ENCODE measurements at places on chromosomes 6 and 20.

DNA sequence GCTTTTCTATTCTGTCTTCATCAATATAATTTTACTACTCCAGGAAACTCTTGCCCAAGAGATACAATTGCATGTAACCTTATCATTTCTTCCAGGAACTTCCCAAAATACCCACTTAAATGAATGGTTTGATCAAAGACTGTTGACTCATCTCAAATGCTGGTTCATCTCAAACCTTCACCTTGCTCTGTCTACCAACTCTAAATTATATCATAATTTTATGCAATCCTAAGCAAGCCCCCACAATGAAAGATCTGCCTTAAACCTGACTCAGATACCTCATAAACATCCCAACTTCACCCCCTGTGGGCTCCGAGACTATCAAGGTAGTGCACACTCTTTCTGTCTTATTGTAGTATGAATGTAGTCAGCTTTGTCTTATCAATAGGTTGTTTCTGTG lies 65.5 kb upstream of the GCM1 start:
- DNase-seq = no peak

GRCh38 chr20:53070706-53071392 lies 98.7 kb downstream of the TSHZ2 start:
- DNase-seq = no peak

DNA sequence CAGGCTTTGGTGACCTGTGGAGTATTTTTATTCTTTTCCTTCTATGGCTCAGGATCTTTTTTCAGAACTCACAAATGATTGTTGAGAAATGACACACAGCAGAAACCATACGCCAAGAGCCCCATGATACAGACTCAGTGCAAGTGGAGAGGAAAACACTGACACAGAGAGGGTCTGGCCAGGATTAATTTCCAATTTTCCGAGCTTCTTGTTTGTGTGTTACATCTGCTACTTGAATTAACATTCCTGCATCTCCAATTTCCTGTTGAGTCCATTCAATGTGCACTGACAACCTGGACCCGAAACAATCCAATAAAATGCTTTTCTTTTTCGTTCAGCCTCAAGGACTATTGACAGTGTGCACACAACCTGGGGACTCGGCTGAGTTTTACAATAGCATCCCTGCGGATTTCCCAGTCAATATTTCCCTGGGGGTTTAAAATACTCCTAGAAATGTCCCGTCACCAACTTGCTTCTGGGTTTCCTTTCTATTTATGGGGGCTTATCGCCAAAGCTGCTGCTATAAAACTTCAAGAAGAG lies 4.9 kb upstream of the MLN start:
- DNase-seq = no peak

- no peak for DNase-seq
Observed at GRCh38 chr6:23655525-23655924, 470.5 kb upstream of the NRSN1 start.

DNA sequence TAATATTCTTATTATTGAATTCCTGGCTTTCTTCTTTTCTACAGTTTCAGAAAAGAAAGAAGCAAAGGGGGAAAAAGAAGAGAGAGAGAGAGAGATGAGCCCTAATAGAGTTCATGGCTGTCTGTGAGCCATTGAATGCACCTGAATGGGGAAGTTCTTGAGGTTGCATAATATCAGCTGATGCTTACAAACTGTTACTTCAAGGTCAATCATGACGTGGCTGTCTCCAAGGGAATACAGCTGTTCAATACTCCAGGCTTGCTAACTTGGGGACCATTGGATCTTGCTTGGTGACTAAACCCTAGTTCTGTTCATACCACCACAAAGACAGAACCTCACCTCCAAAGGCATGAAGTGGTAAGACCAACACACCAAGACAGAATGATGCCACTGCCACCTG lies 180.4 kb downstream of the ADGRG6 start:
- DNase-seq = no peak

DNA sequence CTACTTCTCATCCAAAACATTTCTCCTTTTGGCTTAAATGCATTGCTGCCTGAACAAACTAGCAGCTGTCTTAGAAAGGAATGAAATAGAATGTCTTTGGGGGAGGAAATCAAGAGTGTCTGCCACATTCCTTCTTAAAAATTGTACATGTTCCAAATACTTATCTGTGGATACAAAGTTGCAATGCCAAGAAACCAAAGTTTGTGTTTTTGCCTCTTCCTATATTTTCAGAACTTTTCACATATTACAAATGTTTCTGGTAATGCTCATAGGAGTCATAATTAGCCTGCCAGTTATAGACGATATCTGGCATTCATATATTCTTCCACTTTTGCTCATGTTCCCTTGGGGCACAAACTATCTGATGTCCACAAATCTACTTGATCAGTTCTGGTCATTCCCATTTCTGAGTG lies 165.5 kb upstream of the BMP5 start:
- DNase-seq = no peak

DNA sequence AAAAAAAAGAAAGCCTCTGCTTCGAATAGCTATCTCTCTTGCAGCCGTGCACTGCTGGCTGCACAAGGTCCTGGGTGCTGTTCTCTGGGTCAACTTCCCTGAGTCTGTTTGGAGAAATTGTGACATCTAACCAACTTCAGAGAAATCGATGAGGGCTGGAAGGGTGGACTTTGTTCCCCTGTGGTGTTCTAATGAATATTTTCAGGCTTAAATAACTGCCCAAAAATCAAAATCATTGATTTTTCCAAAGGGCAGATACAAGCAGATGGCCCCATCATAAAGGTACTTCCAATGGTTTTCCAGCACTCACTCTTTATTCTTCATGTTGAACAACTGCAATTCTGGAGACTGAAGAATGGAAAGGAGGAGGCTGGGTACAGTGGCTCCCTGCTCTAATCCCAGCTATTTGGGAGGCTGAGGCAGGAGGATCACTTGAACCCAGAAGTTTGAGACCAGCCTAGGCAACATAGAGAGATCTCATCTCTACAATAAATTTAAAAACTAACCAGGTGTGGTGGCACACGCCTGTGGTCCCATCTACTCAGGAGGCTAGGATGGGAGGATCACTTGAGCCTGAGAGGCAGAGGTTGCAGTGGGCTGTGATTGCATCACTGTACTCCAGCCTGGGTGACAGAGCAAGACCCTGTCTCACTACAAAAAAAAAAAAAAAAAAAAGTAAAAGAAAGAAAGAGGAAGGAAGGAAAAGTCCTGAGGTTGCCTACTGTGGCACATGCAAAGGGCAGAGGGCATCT lies 59.1 kb downstream of the FOXA2 start:
- no peak for DNase-seq

- DNase-seq = no peak
Observed at GRCh38 chr6:168293636-168294530, 25.7 kb downstream of the DACT2 start.

DNA sequence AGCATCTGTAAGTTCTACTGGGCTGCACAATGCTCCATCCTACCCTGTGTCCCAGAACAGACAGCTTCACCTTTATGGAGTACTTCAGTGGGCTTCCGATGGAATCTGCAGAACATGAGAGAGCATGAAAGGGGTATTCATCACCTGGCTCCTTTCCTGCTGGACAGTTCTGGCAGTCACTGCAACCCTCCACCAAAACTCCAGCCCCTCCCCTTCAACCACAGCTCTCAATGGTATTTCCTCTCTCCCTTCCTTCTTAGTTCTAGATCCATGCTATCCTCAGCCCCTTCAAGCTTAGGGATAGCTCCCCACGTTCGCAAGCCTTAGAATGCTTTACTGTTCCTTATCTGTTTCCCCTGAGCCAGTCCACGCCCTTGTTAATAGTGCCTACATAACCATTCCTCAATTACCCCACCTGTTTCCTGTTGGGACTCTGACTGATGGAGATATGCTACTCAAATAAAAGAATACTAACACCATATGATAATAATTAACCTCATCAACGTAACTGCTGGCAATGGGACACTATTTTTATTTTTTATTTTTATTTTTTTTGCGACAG lies 26.8 kb downstream of the TRAM2 start:
- no peak for DNase-seq

- DNase-seq = no peak
Observed at GRCh38 chr6:85537055-85537494, 56.6 kb downstream of the SNX14 start.

DNA sequence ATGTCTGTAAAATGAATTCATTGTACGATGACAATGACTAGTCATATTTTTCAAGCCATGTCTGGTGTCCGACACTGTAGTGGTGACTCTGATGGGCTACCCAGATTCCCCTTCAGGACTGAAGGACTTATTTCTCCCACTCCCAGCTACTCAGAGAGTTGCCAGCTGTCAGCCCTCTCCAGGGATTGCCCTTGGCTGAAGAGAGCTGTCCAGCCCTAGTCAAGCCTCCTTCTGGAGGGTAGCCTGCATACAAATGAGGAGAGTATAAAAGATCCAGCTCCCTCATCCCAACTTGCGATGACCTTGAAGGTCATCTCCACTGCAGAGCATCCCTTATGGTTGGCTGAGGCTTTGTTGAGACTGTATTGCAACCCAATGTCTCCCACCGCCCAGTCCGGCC lies 29.9 kb downstream of the JPH2 start:
- DNase-seq = no peak

DNA sequence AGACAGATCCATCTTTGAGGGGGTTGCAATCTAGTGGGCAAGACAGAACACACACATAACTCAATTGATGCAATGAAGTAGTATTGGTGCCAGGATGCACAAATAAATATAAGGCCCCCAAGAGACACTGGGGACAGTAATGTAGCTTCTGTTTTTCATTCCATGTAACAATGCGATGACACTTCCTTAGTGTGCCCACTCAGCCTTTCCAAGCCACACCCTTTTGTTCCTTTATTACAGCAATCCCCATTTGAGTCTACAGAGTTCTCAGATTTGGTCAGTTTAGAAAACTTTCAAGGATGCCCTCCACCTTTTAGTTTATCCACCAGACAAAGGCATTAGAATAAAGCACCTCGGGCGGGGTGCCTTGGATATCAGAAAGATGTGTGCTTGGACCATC lies 15.5 kb downstream of the TGM3 start:
- DNase-seq = no peak

DNA sequence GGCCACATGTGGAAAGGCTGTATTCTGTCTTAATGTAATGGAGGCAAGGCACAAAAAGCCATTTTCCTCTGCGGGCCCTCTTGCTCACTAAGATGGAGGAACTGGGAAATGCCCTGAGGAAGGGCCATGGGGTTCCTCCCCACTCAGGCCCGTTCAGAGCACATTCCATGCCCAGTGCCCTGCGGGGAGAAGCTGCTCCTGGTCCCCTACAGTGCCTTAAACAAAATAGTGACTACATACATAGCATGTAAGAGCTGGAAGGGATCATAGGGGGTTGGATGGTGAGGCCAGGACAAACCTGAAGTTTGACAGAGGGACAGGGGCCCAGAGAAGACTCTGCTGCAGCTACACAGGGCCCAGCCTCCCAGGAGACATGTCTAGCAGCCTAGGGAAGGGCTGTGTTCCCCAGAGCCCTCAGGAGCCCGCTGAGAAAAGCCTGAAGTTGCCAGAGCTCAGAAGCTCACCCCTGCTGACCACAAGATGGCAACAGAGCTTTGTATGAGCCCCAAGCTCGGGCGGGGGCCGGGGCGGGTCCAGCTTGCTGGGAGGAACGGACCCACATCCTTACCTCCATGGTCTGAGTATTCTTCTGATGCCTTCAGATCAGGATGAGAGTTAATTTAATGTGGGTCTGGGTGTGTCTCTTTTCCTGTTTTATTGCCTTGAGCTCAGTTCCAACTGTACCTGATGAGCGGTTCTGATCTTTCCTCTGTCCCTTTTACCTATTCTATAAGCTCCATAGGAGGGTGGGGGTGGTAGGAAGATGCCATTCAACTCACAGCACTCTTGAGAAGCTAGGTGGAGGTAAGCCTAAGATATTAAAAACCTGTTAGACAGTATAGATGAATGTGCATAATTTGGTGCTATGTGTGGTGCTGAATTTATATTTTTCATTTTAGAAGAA lies 242.9 kb downstream of the CDC5L start:
- DNase-seq = no peak

- no peak for DNase-seq
Observed at GRCh38 chr6:144657691-144658090, 372.6 kb downstream of the UTRN start.

DNA sequence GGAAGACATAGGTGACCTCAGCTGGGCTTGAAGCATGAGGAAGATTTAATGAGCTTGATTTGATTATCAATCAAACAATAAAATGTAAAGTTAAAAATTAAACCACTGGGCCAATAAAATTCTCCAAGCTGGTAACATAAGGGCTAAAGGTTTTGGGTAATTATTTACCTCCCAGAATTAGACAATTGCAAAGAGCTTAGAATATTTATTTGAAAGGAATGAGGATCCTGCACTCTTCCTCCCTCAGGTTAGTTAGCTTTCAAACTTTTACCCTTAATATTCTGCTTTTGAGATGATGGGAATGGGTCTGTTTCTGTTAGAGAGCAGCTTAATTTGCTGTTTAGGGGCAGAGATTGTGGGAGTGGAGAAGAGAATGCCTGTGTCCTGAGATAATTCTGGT lies at the start of gene SLC17A4:
Gene SLC17A4, plus strand, starts transcription at position 208 of the 400 bp plus-strand sequence. CDS start 7,221 bp downstream, outside the sequence.
- no peak for DNase-seq

- DNase-seq = no peak
Observed at GRCh38 chr6:79564636-79565035, 27.4 kb upstream of the LCA5 start.

GRCh38 chr6:54053881-54054391 lies 57.3 kb upstream of the MLIP start:
- DNase-seq = no peak

DNA sequence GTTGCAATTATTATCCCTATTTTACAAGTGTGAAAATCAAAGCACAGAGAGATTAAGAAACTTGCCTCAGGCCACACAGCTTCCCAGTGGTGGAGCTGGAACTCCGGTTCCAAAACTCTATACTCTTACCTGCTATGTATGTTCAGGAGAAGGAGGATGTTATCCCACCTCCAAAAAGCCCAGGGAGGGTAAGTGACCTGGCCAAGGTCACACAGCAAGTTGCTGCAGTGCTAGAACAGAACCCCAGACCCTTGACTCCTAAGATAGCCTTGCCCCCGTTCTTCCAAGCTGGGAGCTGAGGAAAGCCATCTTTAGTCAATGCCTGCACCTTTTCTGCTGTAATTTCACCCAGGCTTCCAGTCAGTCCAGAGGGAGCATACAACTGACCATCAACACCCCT lies 42.3 kb downstream of the BPIFB1 start:
- DNase-seq = no peak

DNA sequence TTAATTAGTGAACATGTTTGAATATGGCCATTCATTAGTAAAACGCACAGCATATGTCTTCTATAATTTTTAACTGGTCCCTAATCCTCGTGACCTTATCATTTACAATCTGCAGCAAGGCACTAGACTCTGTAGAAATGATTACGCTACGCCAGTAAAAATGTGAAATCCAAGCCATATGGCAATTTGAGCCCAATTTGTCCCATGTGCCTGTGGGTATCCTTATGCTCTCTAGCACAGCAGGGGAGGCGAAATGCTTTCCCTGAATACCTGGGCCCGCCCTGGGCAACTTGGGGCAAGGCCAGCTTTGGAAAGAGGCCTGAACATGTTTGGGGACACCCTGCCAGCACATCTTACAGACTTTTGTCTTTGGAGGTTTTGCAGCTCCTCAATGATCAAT lies 122.7 kb upstream of the AGPAT4 start:
- no peak for DNase-seq
